Suppressor macrophage (primary cell): ENCODE measurements at places on chromosomes 5 and 9.

GRCh38 chr5:110917161-110917875, 154.2 kb upstream of the TSLP start:
- no peak for DNase-seq

DNA sequence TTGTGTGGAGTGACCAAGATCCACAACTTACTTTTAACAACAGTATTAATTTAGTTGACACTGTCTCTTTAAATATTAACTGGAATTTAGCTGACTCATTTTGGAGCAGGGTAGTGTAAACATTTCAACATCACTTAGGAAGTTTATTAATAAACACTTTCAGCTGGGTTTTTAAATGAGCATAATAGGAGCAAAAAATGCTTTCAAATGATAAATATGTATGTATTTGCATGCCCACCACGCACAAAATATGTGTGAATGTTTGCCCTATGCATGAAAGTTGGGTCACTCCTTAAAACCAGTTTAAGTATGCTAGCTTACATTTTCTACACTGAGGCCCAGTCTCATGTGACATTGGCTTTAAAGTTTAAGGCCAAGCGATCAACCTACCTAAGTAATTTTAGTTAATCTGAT, 2.9 kb downstream of the ZFAND5 start:
- DNase-seq: peak; percentile 63

DNA sequence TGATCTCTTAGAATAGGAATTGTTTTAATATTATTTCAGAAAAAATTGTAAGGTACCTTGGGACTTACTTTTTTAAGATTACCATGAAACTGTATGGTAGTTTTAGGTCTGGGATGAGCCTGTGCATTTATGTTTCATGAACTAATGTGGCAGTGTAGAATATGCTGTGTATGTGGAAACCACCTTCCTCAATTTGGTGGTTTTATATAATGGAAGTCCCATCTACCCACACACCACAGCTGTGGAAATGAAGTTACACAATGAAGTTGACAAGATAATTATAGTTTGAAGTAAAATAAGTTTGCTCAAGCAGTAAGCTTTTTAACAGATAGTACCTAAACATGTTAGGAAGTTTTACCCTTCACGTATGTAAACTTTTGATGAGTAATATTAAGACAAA, 24.4 kb downstream of the WDR36 start:
- peak; percentile 64 for DNase-seq

- DNase-seq: no peak
These were observed 29.1 kb downstream of the ANKDD1B start for GRCh38 chr5:75640395-75640794.

DNA sequence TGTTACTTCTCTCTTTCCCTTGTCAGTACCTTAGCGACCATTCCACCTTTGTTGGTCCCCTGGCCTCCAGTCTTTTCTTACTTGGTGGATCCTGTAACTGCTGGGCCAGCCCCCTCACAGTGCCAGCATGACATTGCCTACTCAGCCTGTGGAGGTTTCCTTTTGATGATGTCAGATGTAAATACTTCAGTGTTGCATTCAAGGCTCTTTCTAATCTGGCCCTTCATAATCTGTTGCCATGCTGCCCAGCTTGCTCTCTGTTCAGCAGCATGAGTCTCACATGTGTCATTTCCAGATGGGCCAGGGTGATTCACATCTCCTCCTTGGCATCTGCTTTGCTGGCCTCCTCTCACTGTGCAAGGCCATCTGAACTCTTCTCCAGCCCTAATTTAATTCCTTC, 57.1 kb downstream of the MAST4 start:
- DNase-seq: peak; percentile 24

DNA sequence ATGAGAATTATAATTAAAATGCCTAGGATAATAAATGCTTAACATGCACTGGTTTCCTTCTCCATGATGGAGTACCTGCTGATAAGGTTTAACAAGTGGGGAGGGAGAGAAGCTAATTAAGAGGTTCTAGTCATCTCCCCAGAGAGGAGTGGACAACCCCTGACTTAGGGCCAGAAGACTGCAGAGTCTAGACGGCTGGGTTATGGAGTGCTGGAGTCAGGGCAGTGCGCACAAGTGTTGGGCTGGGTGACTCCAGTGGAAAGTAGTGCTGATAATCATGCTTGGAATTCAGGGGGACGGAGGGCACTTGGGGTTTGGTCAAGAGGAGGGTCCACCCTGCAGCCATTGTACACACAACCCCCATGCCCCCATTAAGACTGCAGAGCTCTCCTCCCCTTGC, 32.8 kb upstream of the TGFBI start:
- no peak for DNase-seq

DNA sequence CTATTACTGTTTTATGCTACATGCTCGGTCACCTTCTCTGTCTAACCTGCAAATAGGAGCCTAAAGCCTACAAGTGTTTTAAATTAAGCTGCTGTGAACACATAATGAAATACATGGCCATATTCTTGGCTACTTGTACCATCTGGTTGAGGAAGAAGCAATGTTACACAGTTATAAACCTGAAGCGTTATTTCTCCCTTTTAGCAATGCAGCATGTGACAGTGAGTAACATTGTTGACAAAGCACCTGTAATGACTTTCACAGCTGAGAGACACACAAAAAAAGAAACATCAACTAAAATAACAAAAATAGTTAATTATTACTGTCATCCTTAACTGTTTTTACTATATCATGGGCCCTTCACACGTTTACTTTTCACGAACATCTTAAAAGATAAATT, 146.9 kb downstream of the RORB start:
- no peak for DNase-seq

DNA sequence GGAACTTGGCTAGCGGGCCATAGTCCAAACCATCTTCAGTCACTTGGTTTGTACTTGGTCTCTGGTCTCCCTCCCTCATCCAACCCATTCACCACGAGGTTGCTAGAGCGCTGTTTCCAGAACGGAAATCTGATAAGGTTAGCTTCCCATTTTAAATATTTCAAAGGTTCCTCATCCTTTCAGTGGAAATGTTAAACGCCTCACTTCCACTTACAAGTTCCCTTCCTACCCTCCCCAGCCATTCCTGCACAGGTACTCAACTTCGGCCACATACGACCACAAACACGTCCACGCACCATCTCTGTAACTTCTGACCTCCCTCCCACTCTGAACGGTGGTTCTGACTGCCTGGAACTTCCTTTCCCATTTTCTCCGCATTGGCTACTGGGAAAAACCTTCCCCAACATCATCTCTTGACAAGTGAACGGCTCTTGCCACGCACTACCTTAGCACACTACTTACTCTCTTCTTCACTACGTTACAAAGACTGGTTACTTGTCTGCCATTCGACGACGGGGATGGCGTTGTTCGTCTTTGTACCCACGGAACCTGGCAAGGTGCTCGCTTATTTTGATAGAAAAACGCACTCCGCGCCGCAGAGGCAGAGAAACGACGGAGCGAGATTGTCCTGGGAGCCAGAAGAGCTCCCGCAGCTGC, 629 bp downstream of the CCNH start:
- DNase-seq: peak; percentile 62

DNA sequence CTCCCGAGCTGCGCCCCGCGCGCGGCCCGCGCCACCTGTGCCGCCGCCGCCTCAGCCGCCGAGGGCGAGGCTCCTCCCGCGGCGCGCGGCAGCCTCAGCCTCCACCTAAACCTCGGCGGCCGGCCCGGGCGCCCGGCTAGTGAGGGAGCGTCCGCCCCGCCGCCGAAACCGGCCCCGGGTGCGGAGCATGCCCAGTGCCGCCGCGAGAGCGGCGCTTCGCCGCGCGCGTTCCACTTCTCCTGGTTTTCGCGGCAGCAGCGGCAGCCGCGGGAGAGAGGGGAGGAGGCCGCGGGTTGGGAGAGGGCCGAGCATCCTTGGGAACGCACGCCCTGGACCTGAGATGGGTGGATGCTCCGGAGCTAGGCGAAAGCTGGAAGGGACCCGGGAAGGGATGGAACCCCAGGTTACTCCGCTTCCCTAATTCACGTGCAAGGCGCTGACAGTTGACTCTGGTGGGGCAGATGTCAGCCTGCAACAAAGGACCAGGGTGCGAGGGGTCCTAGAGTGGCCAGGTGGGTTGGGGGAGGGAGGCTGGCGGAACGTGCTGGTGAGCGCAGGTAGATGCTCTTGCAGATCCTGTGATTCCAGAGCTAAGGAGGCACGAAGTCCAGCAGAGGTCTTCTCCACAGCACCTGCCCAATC, at the start of gene CTNND2:
TSS of gene CTNND2 (minus strand) at position 182 of the 642 bp plus-strand sequence. CDS start 593 bp downstream, outside the sequence.
- DNase-seq: no peak

- peak; percentile 63 for DNase-seq
These were observed 3.9 kb downstream of the RGS14 start for GRCh38 chr5:177361418-177362291.

- peak; percentile 3 for DNase-seq
These were observed 4.9 kb downstream of the NADK2 start for GRCh38 chr5:36236801-36237200.

GRCh38 chr9:69393425-69393824, 68.4 kb downstream of the ENTREP1 start:
- no peak for DNase-seq

- no peak for DNase-seq
These were observed 70.2 kb downstream of the SEMA4D start for GRCh38 chr9:89427621-89428221.

DNA sequence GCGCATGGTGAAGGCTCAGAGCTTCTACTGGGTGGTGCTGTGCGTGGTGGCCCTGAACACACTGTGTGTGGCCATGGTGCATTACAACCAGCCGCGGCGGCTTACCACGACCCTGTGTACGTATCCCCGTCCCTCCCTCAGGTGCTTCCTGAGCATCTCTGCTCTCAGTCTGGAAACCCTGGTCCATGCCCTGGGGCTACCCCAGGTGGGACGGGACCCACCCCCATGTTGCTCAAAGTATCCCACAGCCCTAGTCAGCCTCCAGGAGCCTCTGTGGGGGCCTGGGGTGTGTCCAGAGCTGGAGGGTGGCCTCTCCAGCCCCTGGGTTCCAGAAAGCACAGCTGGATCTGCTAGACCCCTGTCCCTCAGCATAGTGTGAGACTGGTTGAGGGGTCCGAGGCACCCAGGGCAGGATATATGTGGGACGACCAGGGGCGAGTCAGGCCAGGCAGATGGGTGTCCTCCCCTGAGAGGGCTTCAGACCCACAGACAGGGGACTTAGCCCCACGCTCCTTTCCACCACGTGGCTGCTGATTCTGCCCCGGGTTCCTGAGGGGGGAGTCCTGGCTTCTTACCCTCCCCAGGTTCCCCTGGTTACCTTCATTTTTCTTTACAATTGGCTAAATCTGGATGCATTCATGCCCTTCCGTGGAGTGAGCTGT, 94.0 kb downstream of the CACNA1B start:
- no peak for DNase-seq

DNA sequence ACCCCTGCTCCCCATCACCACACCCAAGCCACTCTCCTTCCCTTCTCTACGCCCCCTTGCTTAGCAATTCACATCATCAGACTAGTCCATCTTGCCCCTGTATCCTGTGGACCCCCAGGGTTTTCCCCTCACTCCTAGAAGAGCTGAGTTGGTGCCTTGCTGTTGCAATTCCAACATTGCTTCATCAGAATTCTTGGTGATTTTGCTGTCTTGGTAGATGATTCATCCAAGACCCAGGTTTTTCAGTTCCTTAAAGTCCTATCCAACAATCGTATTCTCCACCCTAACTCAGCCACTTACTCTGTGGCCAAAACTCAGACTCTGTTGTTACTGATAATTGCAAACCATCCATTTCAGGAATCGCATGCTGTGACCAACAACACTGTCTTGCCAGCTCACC, 21.4 kb upstream of the CCNJL start:
- DNase-seq: peak; percentile 91

GRCh38 chr9:70484232-70485130, 70.0 kb upstream of the KLF9 start:
- DNase-seq: peak; percentile 84

GRCh38 chr9:806285-807156, 35.0 kb upstream of the DMRT1 start:
- peak; percentile 39 for DNase-seq

DNA sequence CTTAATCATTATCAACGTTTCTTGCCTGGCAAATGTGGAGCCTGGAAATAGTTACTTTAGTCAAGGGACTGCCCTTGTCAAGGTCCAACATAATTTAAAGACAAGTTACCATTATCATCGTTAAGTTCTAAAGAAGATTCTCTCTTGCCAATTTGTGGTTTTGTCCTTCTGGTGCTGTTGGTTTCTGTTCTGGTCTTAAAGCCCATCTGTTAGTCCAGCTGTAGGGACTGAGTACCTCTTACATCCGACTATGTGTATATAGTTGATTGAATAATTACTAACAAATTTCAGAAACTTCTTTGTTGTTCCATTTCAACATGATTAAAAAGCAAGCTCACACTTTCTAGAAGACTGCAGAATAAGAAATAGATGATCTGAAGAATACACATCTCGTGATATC, 1854.9 kb downstream of the MAT2B start:
- no peak for DNase-seq
